HS-5 (cell line): ENCODE measurements at places on chromosomes 3 and 15.

DNA sequence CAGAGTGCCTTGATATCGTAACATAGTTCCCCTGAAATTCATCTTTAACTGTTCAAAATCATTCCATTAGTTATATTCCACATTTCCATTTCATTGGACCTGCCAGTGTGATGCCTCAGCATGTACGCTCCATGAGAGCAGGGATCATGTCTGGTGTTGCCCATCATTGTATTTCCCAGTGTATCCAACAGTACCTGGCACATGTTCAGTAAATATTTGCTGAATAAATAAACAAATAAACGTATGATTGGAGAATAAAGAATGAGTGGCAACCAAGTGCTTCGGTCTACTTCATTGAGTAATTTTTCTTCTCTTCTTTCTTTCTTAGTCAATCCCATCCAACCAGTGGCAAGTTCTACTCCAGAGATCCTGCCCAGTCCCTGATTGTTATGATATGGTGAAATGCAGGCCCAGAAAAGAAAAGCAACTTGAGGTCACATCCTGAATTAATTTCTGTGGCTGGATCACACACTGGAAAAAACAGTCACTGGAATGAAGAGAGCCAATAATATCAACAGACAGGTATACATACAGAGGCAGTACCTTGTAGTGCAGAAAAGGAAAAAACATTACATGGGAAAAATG, 101.2 kb downstream of the PLCH1 start:
- DNase-seq = no peak

- no peak for DNase-seq
Measured at GRCh38 chr3:195760345-195761122, 39.8 kb downstream of the MUC20 start.

DNA sequence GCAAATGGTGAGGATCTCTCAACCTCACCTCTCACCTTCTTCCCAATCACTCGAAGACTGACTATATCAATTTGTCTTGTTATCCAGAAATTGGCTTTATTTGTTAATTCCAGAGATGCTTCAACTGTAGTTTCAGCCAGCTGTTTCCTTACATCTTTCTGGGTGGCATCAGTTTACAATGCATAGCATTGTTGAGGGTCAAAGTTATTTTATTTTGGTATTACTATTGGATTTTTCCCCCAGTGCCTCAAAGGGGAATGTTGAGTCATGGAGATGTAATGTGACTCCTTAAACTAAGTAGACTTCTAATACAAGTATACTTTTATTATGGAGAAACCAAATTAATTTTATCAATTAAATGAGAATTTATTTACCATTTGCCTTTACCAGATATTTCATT, 351.6 kb downstream of the TIGIT start:
- no peak for DNase-seq

- DNase-seq = no peak
Measured at GRCh38 chr3:110804856-110805255, 266.8 kb upstream of the NECTIN3 start.

DNA sequence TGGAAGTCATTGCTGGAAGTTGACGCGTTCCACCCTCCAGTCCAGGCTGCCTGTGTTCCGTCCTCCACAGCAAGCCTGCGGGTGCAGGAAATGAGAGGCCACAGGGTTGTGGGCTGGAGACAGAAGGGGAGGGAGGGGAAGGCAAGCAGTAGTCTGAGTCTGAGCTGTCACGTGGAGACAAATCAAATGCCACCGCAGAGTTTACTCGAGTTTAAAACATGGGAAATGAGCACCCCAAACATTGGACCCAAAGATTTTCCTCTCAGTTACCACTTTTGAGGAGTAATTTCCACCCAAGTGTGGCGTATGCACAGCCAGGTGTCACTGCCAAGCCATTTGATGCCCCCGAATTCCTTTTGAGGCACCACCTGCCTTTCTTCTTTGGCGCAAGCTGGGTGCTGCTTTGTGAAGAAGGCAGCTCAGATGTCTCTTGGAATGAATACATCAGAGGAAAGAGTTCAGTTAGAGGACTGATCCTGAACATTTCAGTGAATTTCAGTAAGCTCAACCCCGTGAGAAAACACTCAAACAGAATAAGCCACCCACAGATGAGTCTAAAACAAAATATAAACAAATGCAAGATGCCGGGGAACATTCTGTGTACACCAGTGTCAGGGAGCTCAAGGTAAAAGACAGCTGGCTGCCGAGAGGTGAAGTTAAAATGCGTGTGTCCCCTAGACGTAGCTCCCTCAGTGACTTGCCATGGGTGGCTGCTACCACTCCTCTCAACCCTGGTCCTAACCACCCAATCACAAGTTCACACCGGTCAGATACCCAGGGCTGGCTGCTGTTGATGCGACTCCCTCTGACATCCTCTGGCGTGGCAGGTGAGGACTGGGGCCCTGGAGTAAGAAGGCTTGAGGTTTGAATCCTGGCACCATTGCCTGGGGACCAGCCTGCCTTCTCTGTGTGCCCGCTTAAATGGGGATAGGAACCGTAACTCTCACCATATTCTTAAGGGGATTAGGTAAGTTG, 203.8 kb downstream of the UACA start:
- no peak for DNase-seq

GRCh38 chr3:97930018-97930417, 42.2 kb downstream of the RIOX2 start:
- DNase-seq = no peak

DNA sequence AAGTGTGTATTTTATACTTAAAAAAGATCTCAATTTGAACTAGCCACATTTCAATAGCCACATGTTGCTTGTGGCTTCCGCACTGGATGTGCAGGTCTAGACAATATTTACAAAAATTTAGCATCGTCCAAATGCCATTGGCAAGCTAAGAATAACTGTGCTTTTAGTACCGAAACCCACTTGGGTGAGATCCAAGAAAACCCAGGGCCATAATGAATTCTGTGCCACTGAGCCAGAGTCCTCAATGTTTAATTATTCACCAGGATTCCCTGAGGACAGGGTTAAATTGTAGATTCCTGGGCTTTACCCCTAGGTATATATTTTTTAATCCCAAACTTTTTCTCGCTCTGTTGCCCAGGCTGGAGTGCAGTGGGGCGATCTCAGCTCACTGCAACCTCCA, 22.9 kb upstream of the PTPRG start:
- DNase-seq = no peak

DNA sequence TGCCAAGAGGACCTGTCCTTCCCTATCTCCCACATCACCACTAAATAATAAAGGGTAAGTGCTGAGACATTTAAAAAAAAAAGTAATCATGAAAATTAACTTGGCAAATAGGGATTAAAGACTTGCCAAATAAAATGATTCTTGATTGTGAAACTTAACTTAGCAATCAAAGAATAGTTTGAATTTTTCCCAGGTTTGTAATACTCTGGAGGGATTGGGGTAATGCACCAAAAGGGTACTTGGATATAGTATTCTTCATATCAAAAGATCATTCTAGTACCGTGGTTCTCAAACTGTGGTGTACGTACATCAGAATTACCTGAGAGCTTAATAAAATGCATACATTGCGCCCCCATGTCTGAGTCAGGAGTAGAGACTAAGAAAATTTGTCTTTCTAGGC, 28.5 kb downstream of the CALML4 start:
- no peak for DNase-seq

GRCh38 chr15:62798536-62798935, 244.0 kb upstream of the TPM1 start:
- no peak for DNase-seq

GRCh38 chr3:185984203-185984602, 46.4 kb upstream of the TRA2B start:
- DNase-seq = no peak

DNA sequence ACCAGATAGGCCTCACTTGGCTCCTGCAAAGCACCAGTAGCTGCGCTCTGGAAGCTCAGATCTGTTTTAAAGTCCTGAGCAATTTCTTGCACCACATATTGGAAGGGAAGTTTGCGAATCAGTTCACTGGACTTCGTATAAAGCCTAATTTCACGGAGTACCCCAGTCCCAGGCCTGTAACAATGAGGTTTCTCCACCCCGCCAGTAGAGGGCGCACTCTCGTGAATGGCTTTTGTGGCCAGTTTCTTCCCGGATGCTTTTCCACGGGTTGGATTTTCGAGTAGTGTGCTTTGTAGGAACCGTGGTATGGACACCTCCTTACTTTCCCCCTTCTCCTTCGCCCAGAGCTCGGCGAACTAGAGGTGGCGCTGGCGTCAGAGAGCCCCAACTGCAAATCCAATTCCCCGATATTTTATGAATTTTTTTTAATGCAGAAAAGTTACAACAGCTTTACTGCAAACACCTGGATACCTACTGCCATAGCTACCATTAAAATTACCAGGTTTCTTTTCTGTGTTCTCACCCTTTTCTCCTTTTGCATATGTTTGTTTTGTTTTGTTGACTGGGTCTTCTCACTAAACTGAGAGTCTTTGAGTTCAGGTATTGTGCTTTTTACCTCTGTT, 13.3 kb downstream of the RARB start:
- DNase-seq = no peak

DNA sequence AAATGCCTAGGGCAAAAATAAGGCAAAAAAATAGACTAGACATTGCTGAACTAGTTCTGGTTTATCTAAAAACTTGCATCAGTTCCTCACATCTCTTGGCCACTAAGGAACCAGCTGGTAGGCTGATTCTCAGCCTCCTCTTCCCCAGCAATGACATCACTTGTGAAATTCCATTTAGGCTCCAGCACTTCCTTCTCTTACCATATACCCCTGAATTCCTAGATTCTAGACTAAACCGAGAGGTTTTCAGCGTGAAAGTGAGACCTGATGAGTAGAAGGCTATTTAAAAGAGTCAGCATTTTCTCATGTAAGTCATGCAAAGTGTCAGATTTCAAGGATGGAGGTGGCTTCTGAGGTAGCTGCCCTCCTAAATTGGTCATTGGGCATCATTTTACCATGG, 247.1 kb upstream of the CDIN1 start:
- DNase-seq = no peak

GRCh38 chr15:101288905-101289513, 6.0 kb downstream of the SNRPA1 start:
- DNase-seq = no peak

GRCh38 chr3:117537949-117538348, 828.4 kb downstream of the TUSC7 start:
- no peak for DNase-seq

DNA sequence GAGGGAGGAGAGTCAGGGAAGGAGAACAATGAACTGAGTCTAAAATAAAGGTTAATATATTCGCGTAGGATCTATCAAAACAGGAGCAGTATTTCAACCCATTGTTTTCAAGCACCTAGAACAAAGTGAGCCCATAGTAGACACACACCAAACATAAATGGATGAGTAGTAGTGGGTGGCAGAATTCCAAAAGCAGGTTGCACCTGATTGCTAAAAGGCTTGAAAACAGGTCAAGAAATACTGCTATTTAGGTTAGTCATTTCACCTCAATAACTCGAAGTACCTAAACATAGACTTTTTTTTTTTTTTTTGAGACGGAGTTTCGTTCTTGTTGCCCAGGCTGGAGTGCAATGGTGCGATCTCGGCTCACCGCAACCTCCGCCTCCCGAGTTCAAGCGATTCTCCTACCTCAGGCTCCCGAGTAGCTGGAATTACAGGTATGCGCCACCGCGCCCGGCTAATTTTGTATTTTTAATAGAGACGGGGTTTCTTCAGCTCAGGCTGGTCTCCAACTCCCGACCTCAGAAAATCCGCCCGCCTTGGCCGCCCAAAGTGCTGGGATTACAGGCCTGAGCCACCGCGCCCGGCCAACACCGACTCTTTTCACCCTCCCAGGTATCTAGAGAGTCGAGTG, 855 bp upstream of the ABHD5 start:
- DNase-seq = no peak

DNA sequence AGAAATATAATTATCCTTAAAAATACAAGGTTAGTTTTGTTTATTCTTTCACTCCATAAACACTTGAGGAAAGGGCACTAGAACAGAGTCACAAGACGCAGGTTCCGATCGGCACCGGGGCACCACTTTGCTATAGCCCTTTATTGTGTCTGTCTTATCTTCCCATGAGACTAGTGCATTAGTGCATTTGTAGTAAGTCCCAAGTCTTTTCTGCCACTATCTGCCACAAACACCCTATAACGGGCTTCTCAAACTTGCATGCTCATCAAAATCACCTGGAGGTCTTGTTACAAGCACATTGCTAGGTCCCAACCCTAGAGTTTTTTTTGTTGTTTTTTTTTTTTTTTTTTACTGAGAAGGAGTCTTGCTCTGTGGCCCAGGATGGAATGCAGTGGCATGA, 213.1 kb downstream of the FOXP1 start:
- DNase-seq = no peak

GRCh38 chr3:25386686-25387255, 41.3 kb upstream of the RARB start:
- no peak for DNase-seq

- DNase-seq = no peak
Measured at GRCh38 chr15:48479751-48480150, 148.5 kb downstream of the DUT start.

GRCh38 chr15:41512940-41513505, 604 bp downstream of the LTK start:
- DNase-seq = no peak

DNA sequence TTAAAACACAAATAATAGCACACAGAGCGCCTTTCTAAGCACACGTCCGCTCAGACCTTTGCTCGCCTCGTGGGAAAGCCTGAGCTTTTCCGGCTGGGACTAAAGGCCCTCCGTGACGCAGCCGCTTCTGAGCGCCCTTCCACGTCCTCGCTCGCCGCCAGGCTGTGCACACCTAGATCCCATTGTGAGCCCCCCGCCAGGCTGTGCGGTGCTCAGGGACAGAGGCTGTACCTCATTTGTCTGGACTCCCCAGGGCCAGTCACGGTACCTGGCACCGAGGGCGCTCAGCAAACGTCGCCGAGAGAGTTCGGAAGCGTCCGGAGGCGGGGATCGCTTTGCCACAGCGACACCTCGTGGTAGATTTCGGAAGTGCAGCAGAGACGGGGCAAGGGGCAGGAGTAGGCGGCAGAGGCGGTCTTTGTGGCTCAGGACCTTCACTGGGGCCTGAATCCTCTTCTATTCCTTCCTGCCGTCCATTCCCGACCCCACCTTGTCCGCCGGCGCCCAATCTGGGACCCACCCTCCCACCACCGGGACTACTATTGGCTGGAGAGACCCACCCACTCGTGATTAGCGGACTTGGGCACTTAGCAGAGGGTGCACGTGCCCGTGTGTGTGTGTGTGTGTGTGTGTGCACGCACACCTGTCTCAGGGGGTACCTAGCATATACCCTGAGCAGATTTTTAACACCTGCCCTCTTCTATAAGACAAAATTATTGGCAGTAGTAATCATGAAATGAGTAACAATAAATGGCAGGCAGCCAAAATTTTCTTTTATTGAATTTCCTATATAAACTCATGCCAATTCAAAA, 65.6 kb downstream of the RHCG start:
- DNase-seq = no peak
